Ascending aorta (tissue), 2 donors: ENCODE measurements at places on chromosomes 5 and 9. TPM values are rescaled to one million over a fixed set of nuclear protein-coding genes. Genes with fewer than 3 reads are reported as not detected.

- no peaks in the 10 kb centered on the region for H3K27me3 ChIP-seq
- H3K27ac ChIP-seq, result no peak overlapping the region
- peaks cover 6% of the 10 kb centered on the region for H3K4me1 ChIP-seq
Observed at GRCh38 chr5:159465604-159466003, 135.3 kb upstream of the IL12B start.

- no peak overlapping the region for H3K4me3 ChIP-seq
- H3K4me1 ChIP-seq, result no peaks in the 10 kb centered on the region
- DNase-seq, result no peak
Observed at GRCh38 chr5:176788941-176789872, 21.2 kb upstream of the UNC5A start.

- no peaks in the 10 kb centered on the region for H3K36me3 ChIP-seq
- H3K27ac ChIP-seq, result no peak overlapping the region
- no peak for DNase-seq
- no peaks in the 10 kb centered on the region for H3K4me1 ChIP-seq
- H3K27me3 ChIP-seq, result no peaks in the 10 kb centered on the region
Observed at GRCh38 chr9:22433691-22434090, 12.9 kb upstream of the DMRTA1 start.

- no peaks in the 10 kb centered on the region for H3K4me1 ChIP-seq
- no peak overlapping the region for H3K27ac ChIP-seq
- H3K36me3 ChIP-seq, result no peaks in the 10 kb centered on the region
- no peak overlapping the region for H3K4me3 ChIP-seq
- no peak for DNase-seq
Observed at GRCh38 chr9:14135421-14135820, 178.5 kb downstream of the NFIB start.

DNA sequence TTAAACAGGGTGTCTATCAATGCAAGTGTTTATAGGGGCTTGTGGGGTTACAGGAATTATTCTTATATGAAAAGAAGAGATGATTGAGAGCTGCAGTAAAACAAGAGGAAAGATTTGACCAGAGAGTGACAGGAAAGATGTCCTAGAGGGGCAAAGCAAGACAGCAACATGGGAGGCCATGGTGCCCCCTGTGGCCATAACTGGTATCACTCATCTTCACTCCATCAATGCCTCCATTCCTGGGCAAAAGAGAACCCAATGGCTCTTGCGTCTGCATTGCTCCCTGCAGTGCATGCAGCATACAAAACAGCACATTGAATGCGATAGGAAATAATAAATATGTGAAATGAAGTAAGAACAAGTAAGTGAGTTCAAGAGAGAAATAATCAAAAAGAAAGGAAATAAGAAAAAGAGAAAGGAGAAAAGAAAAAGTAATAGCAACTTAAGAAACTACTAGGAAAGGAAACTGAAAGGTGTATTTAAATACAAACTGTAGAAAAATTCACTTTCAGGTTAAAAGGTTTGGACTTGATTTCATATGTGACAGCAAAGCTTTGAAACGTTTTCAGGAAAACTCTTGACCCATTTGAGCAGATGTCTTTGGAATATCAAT, 206.6 kb downstream of the SEMA5A start:
- H3K36me3 ChIP-seq, result no peaks in the 10 kb centered on the region
- no peaks in the 10 kb centered on the region for H3K4me1 ChIP-seq
- no peak for DNase-seq
- no peaks in the 10 kb centered on the region for H3K27me3 ChIP-seq

GRCh38 chr5:92909602-92909962, 671.4 kb downstream of the NR2F1-AS1 start:
- no peaks in the 10 kb centered on the region for H3K4me1 ChIP-seq
- H3K4me3 ChIP-seq, result no peak overlapping the region
- H3K36me3 ChIP-seq, result no peaks in the 10 kb centered on the region
- DNase-seq, result no peak
- H3K27me3 ChIP-seq, result no peaks in the 10 kb centered on the region
- no peak overlapping the region for H3K27ac ChIP-seq

GRCh38 chr5:170319301-170319700, 21.7 kb upstream of the LCP2 start:
- no peak for DNase-seq
- no peaks in the 10 kb centered on the region for H3K27me3 ChIP-seq
- H3K4me3 ChIP-seq, result no peak overlapping the region
- H3K27ac ChIP-seq, result no peak overlapping the region

- no peak overlapping the region for H3K27ac ChIP-seq
- H3K4me3 ChIP-seq, result no peak overlapping the region
- peaks cover 15% of the 10 kb centered on the region for H3K4me1 ChIP-seq
- DNase-seq, result no peak
- no peaks in the 10 kb centered on the region for H3K27me3 ChIP-seq
- no peaks in the 10 kb centered on the region for H3K36me3 ChIP-seq
Observed at GRCh38 chr5:102819634-102820033, 64.5 kb downstream of the PAM start.

Gene ADAMTS16
- 1.6 TPM for total RNA-seq
